Activated CD8-positive, alpha-beta memory T cell treated with anti-CD3 and anti-CD28 coated beads for 36 hours (primary cell): ENCODE measurements at places on chromosomes 1 and 21. TPM values are rescaled to one million over a fixed set of nuclear protein-coding genes. Genes with fewer than 3 reads are reported as not detected.

Gene UBE2J2
- 76.5 TPM for total RNA-seq

Gene PTAFR
- 0.21 TPM for total RNA-seq

Gene KCNH1
- not detected for total RNA-seq

Gene TNFRSF18
- 80.8 TPM for total RNA-seq

Gene WNT4
- not detected for total RNA-seq

Gene CD53
- total RNA-seq: 201 TPM

Gene MROH7
- not detected for total RNA-seq

Gene KCNQ4
- total RNA-seq: 0.17 TPM

Gene CLCNKB
- total RNA-seq: not detected

Gene TDRD10
- not detected for total RNA-seq

Gene ZNF683
- total RNA-seq: 1.6 TPM

Gene PEAR1
- total RNA-seq: not detected

Gene TAS1R3
- 0.27 TPM for total RNA-seq

Gene CAPN9
- total RNA-seq: not detected

Gene GPX7
- 27.8 TPM for total RNA-seq

Gene C1QA
- not detected for total RNA-seq

Gene PDZK1
- total RNA-seq: 0.21 TPM

Gene ASCL5
- not detected for total RNA-seq

Gene CBR3
- total RNA-seq: 7.5 TPM

Gene MAP3K21
- total RNA-seq: 5.0 TPM

Gene ARHGEF16
- not detected for total RNA-seq

Gene FAM43B
- total RNA-seq: not detected

Gene CELA3B
- not detected for total RNA-seq

Gene SYT14
- not detected for total RNA-seq
